ENCODE measurements at places on chromosomes 7 and 10.

- peak; percentile 79 for DNase-seq
These were observed 90.7 kb downstream of the MKI67 start for GRCh38 chr10:128035557-128035973.

- no peak for DNase-seq
These were observed 87.3 kb upstream of the NAMPT start for GRCh38 chr7:106372126-106372525.

GRCh38 chr7:68408873-68409272 is 1189.4 kb upstream of the AUTS2 start:
- DNase-seq = no peak

DNA sequence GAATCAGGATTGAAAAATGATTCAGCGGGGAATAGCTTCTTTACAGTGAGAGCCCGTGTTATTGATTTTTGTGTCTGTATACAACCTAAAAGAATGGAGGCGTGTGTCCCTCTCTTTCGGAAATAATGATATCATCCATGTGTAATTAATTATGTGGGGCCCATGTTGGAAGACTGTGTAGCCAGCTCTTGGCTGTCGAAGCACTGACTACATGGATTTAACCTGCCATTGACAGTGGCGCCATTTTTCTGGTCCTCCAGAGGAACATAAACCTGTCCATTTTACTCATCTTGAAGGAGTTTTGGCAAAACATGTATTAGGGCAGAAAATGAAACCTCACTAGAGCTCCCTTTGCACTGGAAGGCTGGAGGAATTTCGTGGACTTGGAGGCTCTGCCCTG is 119.6 kb downstream of the ITIH5 start:
- DNase-seq = no peak

GRCh38 chr10:43371418-43371817 is at the start of gene FXYD4:
Gene FXYD4 (plus strand): TSS chr10:43371636. CDS start chr10:43373747, 2,111 bp downstream.
- no peak for DNase-seq

DNA sequence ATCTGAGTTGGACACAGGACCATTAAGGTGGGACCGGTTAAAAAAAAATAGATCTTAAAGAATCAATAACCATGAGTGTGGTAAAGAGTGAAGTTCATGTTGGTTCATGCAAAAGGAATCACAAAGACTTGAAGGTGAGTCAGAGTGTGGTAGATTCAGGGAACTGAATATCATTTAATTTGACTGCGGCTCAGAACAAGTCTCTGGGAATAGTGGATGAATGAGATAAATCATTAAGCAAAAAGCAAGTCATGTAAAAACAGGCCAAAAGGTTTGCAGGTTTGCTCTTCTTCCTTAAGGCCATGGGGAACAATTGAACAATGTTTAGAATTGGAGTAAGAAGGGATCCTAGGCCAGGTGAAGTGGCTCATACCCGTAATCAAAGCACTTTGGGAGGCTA is 385.8 kb downstream of the ETV1 start:
- no peak for DNase-seq

Data from CD4-positive, alpha-beta T cell treated with Interleukin-17A for 4 hours (primary cell).